Inflammatory macrophage treated with lipopolysaccharide for 1 hour (primary cell): ENCODE measurements at places on chromosomes 13 and 19.

DNA sequence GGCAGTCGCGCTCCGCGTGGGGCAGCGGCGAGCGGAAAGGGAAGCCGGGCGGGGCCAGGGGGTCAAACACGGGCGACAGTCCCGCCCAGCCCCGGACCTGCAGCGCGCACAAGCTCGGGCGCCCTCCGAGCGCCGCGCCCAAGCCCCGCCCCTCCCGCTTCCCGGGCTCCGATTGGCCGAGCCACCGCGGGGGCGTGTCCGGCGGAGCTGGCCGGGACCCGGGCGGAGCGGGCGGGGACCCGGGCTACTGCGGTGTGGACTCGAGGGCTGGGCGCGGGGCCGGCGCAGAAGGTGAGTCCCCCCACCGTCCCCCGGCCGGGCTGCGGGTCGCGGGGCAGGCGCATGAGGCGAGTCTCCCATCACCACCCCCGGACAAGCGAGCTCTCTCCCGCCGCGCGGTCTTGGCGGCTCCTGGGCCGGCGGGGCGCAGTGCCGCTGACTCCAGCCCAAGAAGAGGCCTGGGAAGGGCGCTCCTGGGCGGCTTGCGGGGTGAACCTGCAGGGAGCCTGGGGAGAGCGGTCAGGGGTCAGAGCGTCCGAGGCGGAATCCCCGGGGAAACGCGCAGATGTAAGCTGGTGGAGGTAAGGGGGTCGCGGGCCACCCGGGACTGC, at the start of gene PLEKHF1:
TSS of gene PLEKHF1 (plus strand) at position 247 of the 611 bp plus-strand sequence. CDS start 8,379 bp downstream, outside the sequence.
- DNase-seq = peak; percentile 87

DNA sequence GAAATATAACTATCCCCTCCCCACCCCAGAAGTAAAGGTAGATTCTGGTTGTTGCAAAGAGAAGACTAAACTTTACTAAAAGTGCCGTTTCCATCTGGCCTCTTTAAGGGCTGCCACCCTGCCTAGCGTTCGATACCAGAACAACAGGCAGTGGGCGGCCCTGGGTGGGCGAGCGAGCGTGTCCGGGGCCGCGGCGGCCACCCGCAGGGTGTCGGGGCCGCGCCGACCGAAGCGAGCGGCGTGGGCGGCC, 2.6 kb downstream of the FGF9 start:
- no peak for DNase-seq

DNA sequence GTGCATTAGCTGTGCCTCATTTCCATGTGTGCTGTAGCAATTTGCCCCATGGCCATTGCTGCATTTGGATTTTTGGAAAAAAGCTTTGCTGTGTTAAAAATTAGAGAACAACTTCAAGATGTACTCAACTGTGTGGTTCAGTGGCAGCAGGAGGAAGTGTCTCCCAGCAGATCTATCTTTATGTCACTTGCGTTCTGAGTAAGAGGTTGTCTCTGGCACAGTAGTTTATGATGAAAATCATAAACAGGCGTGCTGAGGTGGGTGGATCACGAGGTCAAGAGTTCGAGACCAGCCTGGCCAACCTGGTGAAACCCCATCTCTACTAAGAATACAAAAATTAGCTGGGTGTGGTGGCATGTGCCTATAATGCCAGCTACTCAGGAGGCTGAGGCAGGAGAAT, 29.0 kb upstream of the RNF17 start:
- DNase-seq = peak; percentile 5

GRCh38 chr13:28031220-28031895, 42.9 kb upstream of the URAD start:
- DNase-seq = peak; percentile 82

GRCh38 chr19:4052993-4053422, 13.7 kb downstream of the ZBTB7A start:
- DNase-seq = peak; percentile 83

- DNase-seq = peak; percentile 15
Measured at GRCh38 chr13:31092646-31093045, 69.1 kb downstream of the HSPH1 start.

DNA sequence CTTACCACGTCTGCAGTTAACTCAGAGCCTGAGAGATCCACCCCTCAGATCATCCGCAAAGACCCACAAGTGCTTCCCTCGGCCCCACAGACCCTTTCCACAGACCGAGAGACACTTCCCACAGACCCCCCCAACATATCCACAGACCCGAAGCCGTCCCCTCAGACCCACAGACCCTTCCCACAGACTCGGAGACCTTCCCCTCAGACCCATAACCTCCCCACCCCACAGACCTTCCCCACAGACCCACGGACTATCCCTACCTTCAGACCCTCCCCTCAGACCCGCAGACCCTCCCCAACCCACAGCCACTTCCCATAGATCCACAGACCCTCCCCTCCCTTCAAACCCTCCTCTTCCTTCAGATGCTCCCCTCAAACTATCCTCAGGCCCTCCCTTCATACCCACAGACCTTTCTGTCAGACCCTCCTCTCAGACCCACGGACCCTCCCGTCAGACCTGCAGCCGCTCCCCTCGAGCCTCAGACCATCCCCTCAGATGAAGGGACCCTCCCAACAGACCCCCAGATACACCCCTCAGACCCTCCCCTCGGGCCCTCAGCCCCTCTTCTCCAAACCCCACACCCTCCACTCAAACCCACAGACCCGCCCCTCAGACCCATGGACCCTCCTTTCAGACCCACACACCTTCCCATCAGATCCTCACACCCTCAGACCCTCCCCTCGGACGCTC, 20.1 kb upstream of the TFDP1 start:
- DNase-seq = no peak

DNA sequence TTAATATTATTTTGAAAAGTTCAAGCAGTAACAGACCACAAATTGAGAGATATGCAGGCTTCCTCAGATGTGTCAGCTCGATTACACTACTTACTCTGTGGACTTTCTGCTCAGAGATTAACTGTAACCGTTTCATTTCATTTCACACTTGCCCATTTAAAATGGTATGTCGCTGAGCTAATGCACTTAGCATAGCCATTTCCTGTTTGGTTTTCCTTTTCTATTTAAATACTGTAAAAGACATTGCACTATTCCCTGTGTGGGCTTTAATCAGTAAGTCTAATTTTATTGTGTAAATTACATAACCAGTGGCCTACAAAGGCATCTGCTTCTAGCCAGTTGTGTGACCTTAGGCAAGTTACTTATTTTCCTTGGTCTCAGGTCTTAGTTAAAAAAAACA, 237.6 kb downstream of the LACC1 start:
- peak; percentile 32 for DNase-seq

DNA sequence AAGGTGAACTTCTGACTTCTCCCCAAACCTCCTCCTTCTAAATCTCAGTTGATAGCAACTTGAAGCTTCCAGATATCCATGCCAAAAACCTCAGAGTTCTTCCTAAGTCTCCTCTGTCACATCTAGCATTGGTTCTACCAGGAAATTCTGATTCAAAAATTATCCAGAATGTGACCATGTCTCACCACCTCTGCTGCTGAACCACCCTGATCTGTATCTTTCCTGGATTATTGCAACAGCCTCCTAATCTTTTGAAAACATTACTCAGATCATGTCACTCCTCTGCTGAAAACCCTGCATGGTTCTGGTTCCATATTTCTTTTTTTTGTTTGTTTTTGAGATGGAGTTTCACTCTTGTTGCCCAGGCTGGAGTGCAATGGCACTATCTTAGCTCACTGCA, 78.7 kb upstream of the TNFSF11 start:
- no peak for DNase-seq

- no peak for DNase-seq
Measured at GRCh38 chr13:23715092-23715761, 145.0 kb downstream of the TNFRSF19 start.

DNA sequence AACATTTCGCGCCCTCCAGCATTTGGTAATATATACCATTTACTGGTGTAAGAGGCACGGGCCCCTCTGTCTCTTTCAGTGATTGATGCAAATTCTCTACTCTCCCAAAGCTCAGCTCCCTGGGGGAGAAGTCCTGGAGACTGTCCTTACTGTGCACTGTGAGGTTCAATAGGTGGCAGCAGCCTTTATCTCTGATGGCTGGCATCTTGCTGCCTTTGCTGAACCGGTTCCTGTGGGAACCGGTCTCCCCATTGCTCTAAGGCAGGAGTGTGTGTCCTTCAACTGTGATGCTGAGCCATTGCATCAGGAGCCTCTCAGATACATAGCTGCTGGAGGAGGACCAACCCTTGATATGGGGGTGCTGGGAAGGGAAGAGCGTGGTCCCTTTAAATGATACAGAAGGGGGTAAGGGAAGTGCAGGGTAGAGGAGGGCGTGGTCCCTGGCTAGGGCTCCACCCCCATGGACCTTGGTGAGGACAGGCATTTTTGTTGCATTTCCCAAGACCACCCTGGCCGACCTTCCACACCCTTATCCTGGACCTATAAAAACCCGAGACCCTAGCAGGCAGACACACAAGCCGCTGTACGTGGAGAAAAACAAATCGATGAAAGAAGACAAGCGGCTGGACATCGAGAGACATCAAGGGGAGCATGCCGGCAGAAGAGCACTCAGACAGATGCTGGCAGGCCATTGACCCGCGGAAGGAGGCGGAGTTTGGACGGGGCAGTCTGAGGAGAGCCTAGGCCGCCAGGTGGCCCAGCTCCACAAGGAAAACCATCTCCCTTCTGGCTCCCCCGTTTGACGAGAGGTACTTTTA, 41.1 kb upstream of the GTF3A start:
- no peak for DNase-seq

- peak; percentile 35 for DNase-seq
Measured at GRCh38 chr13:79943346-79944023, 397.4 kb downstream of the SPRY2 start.

GRCh38 chr19:19461306-19461670, 54.1 kb downstream of the TSSK6 start:
- no peak for DNase-seq

GRCh38 chr13:30116379-30116778, 191.0 kb downstream of the KATNAL1 start:
- no peak for DNase-seq

- no peak for DNase-seq
Measured at GRCh38 chr19:12411893-12412292, 10.8 kb upstream of the ZNF799 start.

- no peak for DNase-seq
Measured at GRCh38 chr19:40639638-40639982, 38.4 kb downstream of the LTBP4 start.

DNA sequence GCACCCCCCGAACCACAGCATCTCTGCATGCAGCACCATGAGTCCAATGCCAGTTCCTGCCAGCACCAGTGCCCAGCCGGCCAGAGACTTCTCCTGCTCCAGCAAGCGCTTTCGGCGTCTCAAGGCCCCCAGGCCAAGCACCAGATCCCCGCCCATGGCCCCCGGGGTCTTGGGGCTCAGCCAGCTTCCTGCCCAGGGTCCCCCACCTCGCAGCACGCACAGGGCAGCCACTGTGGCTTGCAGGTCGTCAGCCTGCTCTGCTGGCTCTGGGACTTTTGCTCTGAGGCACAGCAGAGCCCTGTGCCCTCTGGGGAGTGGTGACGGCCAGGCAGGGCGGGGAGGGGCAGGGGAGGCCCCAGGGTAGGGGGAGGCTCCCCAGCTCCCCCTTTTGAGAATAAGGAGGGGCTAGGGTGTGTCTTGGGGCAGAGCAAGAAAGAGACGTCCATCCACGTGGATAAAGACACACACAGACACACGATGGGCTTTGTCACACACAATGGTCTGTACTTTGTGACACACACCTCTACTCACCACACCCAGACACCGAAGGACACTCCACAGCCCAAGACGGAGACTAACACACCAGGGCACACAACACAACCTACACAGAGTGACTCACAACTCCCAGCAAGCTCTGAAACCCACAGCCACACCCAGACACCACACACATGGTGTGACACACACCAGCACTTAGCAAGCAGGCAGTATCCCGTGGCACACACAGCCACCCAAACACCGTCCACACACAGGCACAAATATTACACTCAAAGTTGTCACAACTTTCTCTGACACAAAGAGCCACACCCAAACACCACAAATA, at the start of gene KCNN4:
TSS of gene KCNN4 (minus strand) at position 268 of the 820 bp plus-strand sequence. CDS start at position 156, 112 bp downstream.
- peak; percentile 93 for DNase-seq

DNA sequence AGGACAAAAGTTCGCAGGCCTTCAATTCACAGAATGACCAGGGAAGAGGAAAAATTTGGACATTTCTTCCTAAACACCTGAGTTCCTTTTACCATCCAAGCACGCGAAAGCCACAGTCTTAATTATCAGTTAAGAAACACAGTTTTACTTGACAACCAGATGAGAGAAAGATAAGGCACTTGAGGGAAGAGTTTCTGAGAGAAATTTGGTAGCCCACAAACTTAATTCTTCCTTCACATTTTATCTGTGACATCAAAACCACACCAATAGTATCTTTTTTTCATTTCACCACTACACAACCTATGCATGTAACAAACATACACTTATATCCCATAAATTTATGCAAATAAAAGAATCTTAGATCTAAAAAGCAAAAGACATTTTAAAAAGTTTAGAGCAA, 326.6 kb downstream of the MZT1 start:
- no peak for DNase-seq

GRCh38 chr19:51317968-51318367, 6.5 kb downstream of the IGLON5 start:
- DNase-seq = no peak

GRCh38 chr13:83184150-83184475, 698.2 kb downstream of the SLITRK1 start:
- no peak for DNase-seq

DNA sequence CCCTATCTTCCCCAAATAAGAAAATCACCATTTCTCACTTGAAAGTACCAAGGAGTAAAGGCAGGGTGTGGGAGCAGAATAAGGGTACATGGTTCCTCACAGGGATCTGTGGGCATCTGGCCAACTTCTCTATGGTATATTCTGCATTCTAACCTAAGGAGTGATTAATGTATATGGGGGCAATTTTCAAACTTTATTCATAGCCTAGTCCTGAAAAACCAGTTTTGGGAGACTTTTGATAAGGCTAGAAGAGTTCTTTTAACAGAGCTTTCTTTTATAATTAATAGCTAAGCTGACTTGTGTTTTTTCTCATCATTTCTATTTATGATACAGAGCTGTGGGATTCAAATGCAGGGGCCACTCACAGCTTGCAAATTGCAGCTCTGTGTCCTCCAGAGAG, 852 bp downstream of the SCEL start:
- DNase-seq = no peak

GRCh38 chr19:44142059-44142433, 692 bp downstream of the ZNF234 start:
- peak; percentile 7 for DNase-seq

- no peak for DNase-seq
Measured at GRCh38 chr19:4552525-4552819, 7.0 kb downstream of the SEMA6B start.

DNA sequence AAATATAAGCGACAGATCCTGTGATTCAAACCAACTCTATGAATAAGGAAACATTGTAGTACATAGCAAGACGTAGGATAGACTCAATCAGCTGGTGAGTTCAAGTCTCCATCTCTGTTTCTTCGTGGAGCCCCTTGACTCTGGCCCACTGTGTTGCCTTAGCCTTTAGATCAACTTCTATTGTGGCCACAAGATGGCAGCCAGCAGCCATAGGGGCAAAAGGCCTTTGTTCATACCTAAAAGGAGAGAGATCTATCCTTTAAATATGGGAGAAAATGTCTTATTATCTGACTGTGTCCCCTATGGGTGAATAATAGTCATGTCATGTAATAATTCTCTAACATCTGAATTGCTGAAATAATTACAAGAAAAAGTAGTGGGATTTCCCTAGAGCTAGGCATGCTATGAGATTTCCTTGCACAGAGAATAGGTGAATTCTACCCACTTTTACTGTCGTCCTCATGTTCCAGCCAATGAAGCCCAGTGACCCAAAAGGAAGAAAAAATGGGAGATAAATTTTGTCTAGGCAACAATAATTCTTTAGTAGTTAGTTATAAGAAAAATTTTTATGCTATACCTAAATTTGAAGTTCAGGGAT, 129.4 kb downstream of the PCDH20 start:
- DNase-seq = no peak
